Activated T-cell treated with anti-CD3 and anti-CD28 coated beads, Interleukin-2, amount 50 U/mL, for 24 hours (primary cell): ENCODE measurements at places on chromosomes 7 and 10.

- DNase-seq, result no peak
- H3K4me3 ChIP-seq, result no peak overlapping the region
- no peaks in the 10 kb centered on the region for H3K4me1 ChIP-seq
- H3K27me3 ChIP-seq, result no peaks in the 10 kb centered on the region
- H3K36me3 ChIP-seq, result no peaks in the 10 kb centered on the region
Measured at GRCh38 chr7:122528879-122529481, 169.9 kb downstream of the RNF133 start.

- H3K27ac ChIP-seq, result no peak overlapping the region
- no peaks in the 10 kb centered on the region for H3K27me3 ChIP-seq
- H3K4me1 ChIP-seq, result peaks cover 2% of the 10 kb centered on the region
- DNase-seq, result no peak
- no peaks in the 10 kb centered on the region for H3K36me3 ChIP-seq
Measured at GRCh38 chr7:105987046-105987445, 24.0 kb downstream of the CDHR3 start.

DNA sequence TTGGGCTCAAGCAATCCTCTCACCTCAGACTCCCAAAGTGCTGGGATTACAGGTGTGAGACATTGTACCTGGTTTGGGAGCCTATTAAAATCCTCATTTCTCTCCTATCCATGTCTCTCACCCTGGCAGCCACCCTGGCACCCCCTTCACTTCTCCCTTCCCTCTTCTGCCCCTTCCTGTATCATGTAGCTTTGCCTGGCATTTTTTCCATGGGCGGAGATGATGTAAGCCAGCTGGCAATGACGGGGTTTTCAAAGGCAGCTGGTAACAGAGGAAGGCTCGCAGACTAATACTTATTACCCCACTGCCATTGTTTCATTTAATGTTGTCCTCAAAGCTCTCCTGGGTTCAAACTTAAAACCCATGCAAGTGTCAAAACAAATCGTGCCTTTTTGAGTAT is 61.9 kb downstream of the RGS10 start:
- H3K4me1 ChIP-seq, result peaks cover 29% of the 10 kb centered on the region
- no peaks in the 10 kb centered on the region for H3K36me3 ChIP-seq
- no peak for DNase-seq
- no peaks in the 10 kb centered on the region for H3K27me3 ChIP-seq
- no peak overlapping the region for H3K4me3 ChIP-seq

DNA sequence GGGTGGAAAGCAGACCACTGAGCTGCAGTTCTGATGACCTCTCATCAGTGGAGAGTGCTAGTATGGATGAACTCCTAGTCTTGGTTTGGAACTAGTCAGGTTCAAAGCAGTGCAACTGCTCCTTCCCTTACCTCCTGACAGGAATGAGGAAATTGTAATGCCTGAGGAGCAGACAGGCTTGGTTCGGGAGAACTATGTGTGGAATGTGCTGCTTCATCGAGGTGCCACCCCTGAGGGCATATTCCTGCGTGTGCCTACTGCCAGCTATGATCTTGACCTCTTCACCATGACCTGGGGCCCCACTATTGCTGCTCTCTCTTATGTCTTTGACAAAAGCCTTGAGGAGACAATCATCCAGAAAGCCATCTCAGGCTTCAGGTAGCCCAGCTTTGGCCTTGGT is 27.4 kb upstream of the NFKB2 start:
- peaks cover 93% of the 10 kb centered on the region for H3K36me3 ChIP-seq
- H3K4me1 ChIP-seq, result no peaks in the 10 kb centered on the region
- H3K27ac ChIP-seq, result peak overlapping the region; percentile 20
- DNase-seq, result no peak

DNA sequence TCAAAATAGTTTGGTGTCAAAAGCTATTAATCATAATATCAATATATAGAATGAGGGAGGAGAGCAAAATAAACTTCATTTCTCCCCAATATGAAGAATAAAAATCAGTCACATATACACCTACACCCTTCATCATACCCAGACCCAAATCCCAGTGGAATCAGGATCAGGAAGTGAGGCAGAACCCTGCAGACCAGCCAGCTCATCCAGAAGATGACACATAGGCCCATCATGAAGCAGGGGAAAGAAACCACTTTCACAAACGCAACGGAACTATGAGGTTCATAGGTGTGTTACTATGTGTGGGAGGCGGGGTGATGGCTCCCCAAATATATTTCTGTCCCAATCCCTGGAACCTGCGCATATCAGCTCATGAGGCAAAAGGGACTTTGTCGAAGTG is 89.0 kb downstream of the RSU1 start:
- DNase-seq, result no peak
- peaks cover 85% of the 10 kb centered on the region for H3K36me3 ChIP-seq
- H3K4me1 ChIP-seq, result peaks cover 14% of the 10 kb centered on the region

- no peak for DNase-seq
- H3K4me1 ChIP-seq, result no peaks in the 10 kb centered on the region
- no peaks in the 10 kb centered on the region for H3K36me3 ChIP-seq
- peaks cover 59% of the 10 kb centered on the region for H3K27me3 ChIP-seq
- H3K4me3 ChIP-seq, result no peak overlapping the region
Measured at GRCh38 chr7:27124902-27125689, 5.5 kb downstream of the HOXA4 start.

DNA sequence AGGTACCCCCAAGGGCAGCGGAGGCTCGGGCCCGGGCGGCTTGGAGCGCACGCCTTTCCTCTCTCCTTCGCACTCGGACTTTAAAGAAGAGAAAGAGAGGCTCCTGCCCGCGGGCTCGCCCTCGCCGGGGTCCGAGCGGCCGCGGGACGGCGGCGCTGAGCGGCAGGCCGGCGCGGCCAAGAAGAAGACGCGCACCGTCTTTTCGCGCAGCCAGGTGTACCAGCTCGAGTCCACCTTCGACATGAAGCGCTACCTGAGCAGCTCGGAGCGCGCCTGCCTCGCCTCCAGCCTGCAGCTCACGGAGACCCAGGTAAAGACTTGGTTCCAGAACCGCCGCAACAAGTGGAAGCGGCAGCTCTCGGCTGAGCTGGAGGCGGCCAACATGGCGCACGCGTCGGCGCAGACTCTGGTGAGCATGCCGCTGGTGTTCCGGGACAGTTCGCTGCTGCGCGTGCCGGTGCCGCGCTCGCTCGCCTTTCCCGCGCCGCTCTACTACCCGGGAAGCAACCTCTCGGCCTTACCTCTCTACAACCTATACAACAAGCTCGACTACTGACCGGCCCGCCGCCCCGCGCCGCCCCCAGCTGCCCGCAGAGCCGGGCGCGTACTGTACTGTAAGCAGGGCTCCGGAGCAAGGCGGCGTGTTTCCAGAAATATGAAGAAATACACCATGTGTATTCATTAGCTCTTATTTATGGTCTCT is 1.8 kb downstream of the HMX2 start:
- H3K27ac ChIP-seq, result no peak overlapping the region
- H3K27me3 ChIP-seq, result peaks cover 66% of the 10 kb centered on the region
- DNase-seq, result peak; percentile 80
- peaks cover 66% of the 10 kb centered on the region for H3K4me1 ChIP-seq

DNA sequence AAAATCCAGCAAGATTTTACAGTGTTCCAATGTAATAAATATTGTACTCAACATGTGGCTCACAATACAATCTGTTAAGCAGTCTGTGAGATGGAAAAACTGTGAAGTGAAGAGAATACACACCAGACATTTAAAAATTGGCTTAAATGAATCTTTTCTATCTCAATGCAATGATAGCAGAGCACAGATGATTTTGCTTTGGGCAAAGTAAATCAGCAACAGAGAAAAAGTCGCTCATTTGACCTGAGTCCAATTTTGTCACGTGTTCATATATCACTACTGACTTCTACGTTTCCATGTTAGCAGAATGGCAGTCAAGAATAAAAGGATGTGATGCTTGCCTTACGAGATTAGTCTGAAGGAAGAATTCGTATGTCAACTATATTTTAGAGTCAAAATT is 506.7 kb downstream of the POM121L12 start:
- no peaks in the 10 kb centered on the region for H3K4me1 ChIP-seq
- no peak for DNase-seq
- no peak overlapping the region for H3K27ac ChIP-seq

- H3K4me1 ChIP-seq, result no peaks in the 10 kb centered on the region
- no peak overlapping the region for H3K4me3 ChIP-seq
- DNase-seq, result no peak
Measured at GRCh38 chr10:132219486-132219885, 32.7 kb downstream of the DPYSL4 start.

GRCh38 chr10:11118686-11119085 is 101.0 kb downstream of the CELF2 start:
- H3K27me3 ChIP-seq, result no peaks in the 10 kb centered on the region
- H3K4me3 ChIP-seq, result no peak overlapping the region
- peaks cover 32% of the 10 kb centered on the region for H3K4me1 ChIP-seq
- DNase-seq, result no peak

GRCh38 chr10:86160890-86161585 is 205.6 kb downstream of the GRID1 start:
- no peaks in the 10 kb centered on the region for H3K27me3 ChIP-seq
- no peaks in the 10 kb centered on the region for H3K4me1 ChIP-seq
- H3K4me3 ChIP-seq, result no peak overlapping the region

DNA sequence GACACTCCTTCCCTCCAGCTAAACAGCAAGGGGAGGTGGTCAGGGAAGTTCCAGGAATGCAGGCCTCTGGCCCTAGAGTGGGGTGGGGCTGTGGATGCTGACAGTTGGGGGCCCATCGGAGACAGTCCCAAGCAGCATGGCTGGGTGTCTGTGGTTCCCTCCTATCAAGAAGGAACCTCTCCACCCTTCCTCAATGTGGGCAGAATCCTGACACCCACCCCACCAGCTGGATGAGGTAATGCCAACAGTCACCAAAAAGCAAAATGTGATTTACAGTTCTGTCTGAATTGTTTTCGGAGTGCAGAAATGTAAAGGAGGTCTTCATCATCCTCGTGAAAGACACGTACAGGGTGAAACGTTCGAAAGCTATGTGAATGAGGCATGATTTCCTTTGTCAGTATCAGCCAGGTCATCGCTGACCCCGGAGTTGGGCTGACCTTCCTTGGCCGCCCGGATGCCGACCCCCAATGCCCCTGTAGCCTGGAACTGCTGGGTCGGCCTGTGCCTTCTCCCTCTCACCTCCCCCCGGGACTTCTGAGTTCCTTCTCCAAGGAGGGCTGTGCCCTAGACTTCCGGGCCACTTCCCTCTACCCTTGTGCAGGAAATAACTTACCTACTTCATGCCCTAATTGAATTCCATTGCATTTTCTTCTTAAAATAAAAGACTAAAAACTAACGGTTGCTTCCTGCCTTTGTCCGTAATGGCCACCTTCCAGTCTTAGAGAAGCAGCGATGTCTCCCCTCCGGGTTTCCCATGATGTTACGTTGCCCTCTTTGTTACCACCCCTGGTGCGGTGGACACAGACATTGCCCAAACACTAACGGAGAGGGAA is 24.5 kb downstream of the FOXK1 start:
- peak overlapping the region; percentile 44 for H3K27ac ChIP-seq
- H3K27me3 ChIP-seq, result no peaks in the 10 kb centered on the region
- H3K4me1 ChIP-seq, result peaks cover 57% of the 10 kb centered on the region
- DNase-seq, result no peak

- H3K27me3 ChIP-seq, result no peaks in the 10 kb centered on the region
- no peaks in the 10 kb centered on the region for H3K4me1 ChIP-seq
- no peak overlapping the region for H3K27ac ChIP-seq
- no peak for DNase-seq
- H3K4me3 ChIP-seq, result no peak overlapping the region
Measured at GRCh38 chr7:52705768-52706167, 329.7 kb upstream of the POM121L12 start.

DNA sequence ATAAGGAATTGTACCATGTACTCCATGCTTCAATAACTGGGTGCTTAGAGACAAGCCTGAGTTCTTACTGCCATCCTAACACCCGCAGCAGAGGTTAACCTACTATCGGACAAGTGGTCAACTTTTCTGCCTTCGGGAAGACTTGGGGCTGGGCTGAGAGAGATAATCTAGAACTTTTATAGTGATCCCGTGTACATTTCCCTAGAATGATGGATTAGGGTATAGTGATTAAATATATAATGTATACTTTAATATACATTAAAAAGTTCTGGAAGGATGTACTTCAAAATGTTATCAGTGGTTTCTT is 12.2 kb upstream of the HNRNPF start:
- no peak for DNase-seq
- no peaks in the 10 kb centered on the region for H3K27me3 ChIP-seq
- H3K27ac ChIP-seq, result peak overlapping the region; percentile 98
- H3K4me3 ChIP-seq, result peak overlapping the region; percentile 84
- H3K4me1 ChIP-seq, result peaks cover 49% of the 10 kb centered on the region

GRCh38 chr7:92873776-92874175 is 37.4 kb upstream of the CDK6 start:
- peaks cover 37% of the 10 kb centered on the region for H3K4me1 ChIP-seq
- H3K4me3 ChIP-seq, result no peak overlapping the region
- no peak overlapping the region for H3K27ac ChIP-seq

DNA sequence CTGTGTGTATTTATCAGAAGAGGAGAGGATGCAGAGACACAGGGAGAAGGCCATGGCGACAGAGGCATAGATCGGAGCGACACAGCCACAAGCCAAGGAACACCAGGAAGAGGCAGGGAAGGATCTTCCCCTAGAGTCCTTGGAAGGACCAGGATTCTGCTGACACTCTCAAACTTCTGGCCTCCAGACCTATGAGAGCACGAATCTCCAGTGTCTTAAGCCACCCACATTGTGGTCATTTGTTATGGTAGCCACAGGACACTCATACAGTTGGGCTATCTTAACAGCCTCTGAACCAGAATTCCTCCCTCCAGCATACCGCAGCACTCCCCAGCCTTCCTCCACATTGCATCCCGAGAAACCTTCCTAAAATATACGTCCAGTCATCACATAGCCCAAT is 367.0 kb upstream of the MGMT start:
- DNase-seq, result no peak
- no peak overlapping the region for H3K27ac ChIP-seq
- H3K27me3 ChIP-seq, result no peaks in the 10 kb centered on the region
- H3K4me3 ChIP-seq, result no peak overlapping the region

GRCh38 chr10:19178675-19179074 is 130.1 kb downstream of the MALRD1 start:
- no peak overlapping the region for H3K4me3 ChIP-seq
- DNase-seq, result no peak
- no peaks in the 10 kb centered on the region for H3K4me1 ChIP-seq
- H3K27me3 ChIP-seq, result no peaks in the 10 kb centered on the region

GRCh38 chr7:17005271-17005670 is 123.5 kb upstream of the AGR3 start:
- H3K36me3 ChIP-seq, result no peaks in the 10 kb centered on the region
- no peaks in the 10 kb centered on the region for H3K27me3 ChIP-seq
- H3K4me1 ChIP-seq, result peaks cover 11% of the 10 kb centered on the region
- H3K27ac ChIP-seq, result no peak overlapping the region
- no peak for DNase-seq

DNA sequence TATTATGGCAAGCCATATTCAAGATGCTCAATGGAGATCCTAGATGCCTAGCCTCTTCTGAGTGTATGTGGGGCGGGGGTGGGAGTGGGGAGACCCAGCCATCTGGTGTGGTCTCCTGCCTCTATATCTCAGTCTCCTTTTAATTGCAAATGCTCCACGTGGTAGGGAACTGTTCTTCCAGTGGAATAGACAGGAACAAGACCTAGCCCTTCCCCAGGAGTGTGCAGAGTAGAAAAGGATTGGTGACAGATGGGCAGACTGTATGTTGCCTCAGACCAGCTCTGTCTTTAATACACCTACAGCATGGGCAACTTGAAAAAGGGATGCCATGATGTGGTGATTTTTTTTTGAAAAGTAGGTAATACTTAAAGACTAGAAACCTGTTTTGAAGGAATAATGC is 12.6 kb downstream of the CYP3A5 start:
- H3K27me3 ChIP-seq, result no peaks in the 10 kb centered on the region
- H3K4me3 ChIP-seq, result no peak overlapping the region
- peaks cover 12% of the 10 kb centered on the region for H3K4me1 ChIP-seq
- peaks cover 51% of the 10 kb centered on the region for H3K36me3 ChIP-seq
- no peak for DNase-seq

GRCh38 chr10:108709927-108710722 is 1213.2 kb downstream of the XPNPEP1 start:
- no peaks in the 10 kb centered on the region for H3K27me3 ChIP-seq
- no peaks in the 10 kb centered on the region for H3K36me3 ChIP-seq
- H3K4me1 ChIP-seq, result no peaks in the 10 kb centered on the region
- H3K27ac ChIP-seq, result no peak overlapping the region
- no peak overlapping the region for H3K4me3 ChIP-seq
